ENCODE measurements at places on chromosomes 2 and 18.

DNA sequence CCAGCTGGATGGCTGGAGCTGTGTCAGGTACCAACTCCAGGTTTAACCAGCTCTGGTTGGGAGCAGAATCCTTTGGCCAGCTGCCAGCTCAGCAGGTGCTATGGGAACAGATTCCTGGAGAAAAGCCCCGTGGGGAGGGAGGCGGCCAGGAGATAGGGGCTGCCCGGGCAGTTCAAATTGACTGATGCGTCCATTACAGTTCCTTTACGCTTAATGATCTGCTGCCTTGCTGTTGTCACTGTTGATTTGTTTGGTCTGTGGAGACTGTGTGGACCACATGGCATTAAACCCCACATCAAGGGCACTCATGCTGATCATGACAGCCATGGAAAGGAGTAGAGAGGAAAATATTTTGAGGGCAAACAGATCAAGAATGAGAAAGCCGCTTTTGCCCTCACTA lies 200.0 kb downstream of the TSN start:
- no peak for DNase-seq

DNA sequence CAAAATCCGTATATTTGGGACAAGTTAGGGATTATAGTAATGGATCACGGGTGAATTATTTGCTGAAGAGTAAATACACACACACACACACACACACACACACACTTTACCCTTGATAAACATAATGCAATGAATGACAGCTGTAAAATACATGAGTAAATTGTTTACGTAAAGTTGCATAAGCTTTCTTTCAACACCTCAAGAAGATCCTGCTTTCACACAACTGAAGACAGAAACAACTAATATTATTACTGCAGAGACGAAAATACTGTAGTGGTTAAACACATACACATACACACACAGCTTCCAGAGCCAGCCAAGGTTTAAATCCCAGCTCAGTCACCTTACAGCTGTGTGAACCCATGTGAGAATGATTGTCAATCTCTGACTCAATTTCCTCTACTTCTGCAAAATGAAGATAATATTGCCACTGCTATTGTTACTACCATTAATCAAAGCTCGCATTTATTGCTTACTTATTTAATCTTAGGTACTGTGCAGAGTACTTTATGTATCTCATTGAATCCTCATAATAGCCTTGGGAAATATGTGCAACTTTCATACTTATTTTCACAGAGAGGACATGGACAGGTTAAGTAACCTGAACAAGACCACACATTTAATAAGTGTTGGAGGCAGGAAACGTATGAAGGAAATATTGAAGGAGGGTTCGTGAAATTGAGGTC lies 50.6 kb upstream of the DOK6 start:
- no peak for DNase-seq

DNA sequence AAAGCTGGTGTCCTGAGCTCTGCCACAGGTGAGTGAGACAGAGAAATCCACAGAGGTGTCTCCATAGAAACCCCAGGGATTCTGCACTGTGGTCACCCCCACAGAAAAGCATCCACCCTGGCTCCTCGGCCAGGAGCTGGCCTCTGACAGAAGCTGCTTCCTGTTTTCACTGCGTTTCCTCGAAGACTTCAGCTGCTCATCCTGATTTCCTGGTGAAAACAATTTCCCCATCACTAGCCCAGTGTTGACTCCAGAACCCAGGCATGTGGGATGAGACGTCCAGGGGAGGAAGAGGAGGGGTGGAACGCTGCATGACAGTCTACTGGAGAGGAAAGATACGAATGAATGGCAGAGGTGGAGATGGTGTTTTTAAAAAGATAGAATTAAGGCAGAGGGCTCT lies 60.3 kb upstream of the GPR45 start:
- no peak for DNase-seq

GRCh38 chr2:3421580-3421979 lies 42.1 kb downstream of the TRAPPC12 start:
- DNase-seq: no peak

DNA sequence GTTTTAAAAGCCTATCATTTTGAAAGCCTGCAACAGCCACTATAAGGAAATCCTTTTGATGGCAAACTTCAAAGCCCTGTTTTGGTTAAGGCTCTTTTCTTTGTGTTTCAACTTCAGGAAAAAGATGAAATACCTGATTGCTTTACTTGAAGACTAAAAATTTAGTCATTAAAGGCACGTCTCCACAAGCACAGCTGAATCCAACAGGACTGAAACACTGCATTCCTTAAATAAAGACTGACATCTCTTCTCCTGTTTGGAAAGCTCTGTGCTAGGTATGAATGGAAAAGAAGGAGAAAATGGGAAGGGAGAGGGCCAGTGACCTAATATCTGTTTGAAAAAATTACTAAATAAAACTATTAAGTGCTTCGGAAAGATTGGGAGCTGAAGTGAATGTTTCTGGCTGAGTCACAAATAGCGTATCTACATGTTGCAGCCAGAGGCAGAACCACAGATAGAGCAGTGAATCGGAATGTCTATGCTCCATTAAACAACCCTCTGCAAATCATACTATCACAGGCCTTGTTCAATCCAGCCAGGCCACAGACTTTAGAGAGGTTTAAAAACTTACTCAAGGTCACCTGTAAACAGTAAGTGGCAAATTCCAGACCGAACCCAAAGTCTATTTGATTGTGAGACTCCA lies 21.1 kb upstream of the RALBP1 start:
- DNase-seq: no peak

GRCh38 chr2:120257522-120257921 lies 4.9 kb downstream of the RALB start:
- no peak for DNase-seq

- no peak for DNase-seq
Measured at GRCh38 chr2:62038975-62039771, 133.7 kb downstream of the COMMD1 start.

DNA sequence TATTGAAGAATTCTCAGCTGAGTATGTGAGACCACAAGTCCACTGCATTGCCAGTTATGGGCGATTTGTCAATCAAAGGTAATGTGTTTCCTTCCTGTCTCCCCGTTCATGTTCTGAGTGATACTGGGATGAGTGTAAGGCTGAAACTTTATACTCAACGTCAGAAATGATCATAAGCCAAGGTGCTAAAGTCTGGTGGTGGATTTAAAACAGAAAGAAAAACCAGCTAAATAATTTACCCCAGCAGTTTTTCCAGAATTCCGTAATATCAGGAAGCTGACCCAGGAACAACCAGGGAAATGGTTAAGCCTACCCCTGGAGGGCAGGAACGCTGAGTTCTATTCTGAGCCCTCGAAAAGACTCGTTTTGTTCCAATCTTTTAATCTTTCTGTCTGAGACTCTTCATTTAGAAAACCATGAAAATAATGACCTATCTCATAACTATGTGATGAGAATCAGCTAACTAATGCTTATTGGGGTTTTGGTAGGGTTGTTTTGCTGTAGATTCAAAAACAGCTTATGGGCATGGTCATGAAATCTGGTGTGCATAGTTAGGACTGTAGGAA lies 149.6 kb downstream of the LAMA3 start:
- DNase-seq: no peak

DNA sequence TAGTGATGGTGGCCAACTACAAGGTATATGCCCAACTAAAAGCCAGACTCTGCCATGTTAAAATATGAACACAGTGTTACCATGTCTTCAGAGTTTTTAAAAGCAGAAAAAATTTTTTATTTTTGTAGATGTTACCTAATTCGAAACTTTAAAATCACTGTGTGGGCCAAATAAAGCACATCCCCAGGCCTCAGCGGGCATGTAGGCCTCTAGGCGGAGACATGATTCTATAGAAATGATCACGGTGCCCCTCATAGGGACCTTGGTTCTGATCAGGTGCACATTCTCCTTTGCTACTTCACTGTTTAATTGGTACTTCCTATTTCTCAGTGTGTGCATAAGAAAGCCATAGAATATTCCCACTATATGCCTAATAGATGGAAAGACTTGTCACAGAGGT lies 349.2 kb downstream of the XIRP2 start:
- DNase-seq: no peak

- no peak for DNase-seq
Measured at GRCh38 chr2:85096616-85097015, 36.6 kb upstream of the TCF7L1 start.

GRCh38 chr2:206521612-206522011 lies 78.3 kb downstream of the ADAM23 start:
- DNase-seq: no peak

DNA sequence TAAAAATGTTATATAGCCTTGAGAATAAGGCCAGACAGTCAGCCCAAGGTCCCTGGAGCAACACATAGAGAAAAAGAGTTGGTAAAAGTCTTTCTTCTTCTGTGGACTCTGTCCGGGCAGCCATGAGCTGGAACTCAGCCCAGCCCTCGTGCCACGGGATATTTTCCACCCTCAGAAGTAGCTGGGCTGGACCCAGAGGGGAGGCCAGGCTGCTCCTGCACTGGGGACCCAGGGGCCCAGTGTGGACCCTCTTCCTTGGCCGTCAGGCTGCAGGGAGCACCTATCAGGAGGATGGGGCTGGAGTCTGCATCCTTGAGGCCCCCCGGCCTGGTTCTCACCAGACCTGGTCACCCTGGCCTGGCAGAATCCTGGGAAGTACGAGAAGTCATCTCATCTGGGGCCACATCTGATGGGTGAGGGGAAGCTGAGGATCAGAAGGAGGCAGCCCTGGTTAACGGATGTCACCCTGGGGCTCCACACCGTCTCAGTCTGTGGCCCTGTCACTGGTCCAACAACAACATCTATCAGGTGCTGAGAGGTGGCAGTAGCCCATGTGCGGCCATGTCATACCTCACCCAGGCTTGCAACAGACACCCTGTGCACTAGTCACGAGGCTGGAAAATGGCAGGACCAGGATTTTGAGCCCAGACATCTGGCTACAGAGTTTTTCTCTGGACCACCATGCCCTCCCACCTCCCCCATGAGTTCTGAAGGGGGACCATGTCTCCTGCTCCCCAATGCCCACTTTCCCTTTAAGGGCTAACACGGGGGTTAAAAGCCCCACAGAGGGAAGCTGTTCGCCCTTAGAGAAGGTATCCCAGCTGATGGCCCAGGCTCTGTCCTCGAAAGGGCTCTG lies 33.0 kb downstream of the SDC1 start:
- no peak for DNase-seq

DNA sequence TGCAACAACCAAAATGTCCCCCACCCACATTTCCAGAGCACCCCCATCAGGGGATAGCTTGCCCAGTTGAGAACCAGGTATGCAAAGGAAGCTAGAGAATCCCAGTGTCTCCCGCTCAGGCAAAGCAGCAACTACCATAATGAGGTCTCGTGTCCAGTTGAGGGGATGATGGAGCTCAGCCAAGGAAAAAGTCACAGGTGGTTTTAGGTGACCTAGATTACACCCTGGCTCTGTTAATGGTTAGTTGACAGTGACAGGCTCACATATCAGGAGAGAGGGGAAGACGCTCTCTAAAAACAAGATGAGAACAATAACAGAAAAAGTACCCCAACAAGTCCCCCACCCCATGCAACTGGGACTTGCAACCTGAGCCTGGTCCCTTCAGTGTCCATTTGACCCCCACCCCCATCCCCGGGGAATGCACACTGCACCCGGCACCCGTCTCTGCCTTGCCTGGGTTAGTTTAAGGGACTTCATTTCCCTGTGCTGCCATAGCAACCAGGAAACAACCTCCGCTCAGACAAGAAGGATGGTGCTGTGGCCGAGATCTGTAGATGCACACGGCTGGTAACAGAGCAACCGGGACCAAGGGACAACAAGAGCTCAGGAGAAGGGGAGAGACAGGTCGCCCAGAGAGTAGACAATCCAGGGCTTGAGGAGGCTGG lies at the start of gene KIAA2012:
KIAA2012 (plus strand) TSS at position 519 of the 665 bp plus-strand sequence. CDS start 373 bp downstream, outside the sequence.
- DNase-seq: no peak

- no peak for DNase-seq
Measured at GRCh38 chr2:11621410-11621809, 48.6 kb downstream of the NTSR2 start.

DNA sequence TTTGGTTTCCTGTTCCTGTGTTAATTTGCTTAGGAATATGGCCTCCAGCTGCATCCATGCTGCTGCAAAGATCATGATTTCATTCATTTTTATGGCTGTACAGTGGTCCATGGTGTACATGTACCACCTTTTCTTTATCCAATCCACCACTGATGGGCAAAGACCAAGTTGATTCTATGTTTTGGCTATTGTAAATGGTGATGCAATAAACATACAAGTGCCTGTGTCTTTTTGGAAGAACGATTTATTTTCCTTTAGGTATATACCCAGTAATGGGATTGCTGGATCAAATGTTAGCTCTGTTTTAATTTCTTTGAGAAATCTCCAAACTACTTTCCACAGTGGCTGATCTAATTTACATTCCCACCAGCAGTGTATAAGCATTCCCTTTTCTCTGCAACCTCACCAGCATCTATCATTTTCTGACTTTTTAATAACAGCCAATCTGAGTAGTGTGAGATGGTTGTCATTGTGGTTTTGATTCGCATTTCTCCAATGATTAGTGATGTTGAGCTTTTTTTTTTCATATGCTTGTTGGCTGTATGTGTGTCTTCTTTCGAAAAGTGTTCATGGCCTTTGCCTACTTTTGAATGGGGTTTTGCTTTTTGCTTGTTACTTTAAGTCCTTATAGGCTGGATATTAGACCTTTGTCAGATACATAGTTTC lies 19.4 kb downstream of the EXOC6B start:
- no peak for DNase-seq

GRCh38 chr18:32351032-32351431 lies 119.7 kb downstream of the GAREM1 start:
- DNase-seq: no peak

GRCh38 chr2:217573571-217573970 lies 429.2 kb downstream of the TNS1 start:
- no peak for DNase-seq

DNA sequence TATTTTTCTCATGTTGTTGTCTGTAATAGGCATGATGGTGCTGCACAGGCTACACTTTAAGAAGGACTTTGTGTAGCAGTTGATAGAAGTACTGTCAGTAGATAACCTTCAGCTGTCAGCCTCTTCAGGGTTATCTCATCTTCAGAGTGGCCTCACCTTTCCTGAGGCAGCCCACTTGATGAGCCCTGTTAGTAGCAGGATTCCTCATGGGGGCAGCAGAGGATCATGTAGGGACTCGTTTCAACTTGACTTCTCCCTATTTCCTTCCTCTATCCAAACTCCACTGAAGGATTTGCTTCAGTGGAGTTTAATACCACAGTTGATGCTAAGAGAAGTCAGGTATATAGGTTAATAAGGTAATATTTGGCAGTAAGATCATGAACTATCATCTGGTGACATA lies 530.3 kb upstream of the FSIP2 start:
- DNase-seq: no peak

GRCh38 chr2:51068237-51068636 lies 36.3 kb upstream of the NRXN1 start:
- DNase-seq: no peak

DNA sequence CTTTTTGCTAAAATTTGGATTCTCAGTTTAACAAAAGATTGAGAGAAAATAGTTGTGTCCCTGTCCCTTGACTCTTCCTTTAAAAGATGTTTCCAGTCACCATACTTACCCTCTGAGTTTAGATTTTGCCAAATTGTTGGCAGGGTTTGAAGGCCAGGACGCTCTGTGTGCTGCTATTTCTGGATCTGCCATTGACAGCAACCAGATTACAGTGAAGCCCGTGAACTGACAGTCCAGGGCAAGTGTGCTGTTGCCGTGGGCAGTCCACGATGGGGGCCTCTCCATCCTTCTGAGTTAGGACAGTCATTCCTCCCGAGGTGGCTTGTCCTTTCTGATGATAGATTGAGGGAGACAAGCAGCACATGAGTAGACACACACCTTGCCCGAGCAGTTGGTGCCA lies 89.9 kb downstream of the PTPRM start:
- DNase-seq: no peak

Measured in CD4-positive, alpha-beta memory T cell (primary cell).